ENCODE measurements at places on chromosomes 4 and X. TPM values are rescaled to one million over a fixed set of nuclear protein-coding genes. Genes with fewer than 3 reads are reported as not detected.

INTS6L gene
- total RNA-seq, result 33.1 TPM

TSPAN7 gene
- total RNA-seq, result 47.1 TPM

CENPVL1 gene
- total RNA-seq, result 1.7 TPM

AFM gene
- not detected for total RNA-seq

- no peak for DNase-seq
Observed at GRCh38 chr4:145563293-145563985, 55.7 kb upstream of the MMAA start.

- no peak for DNase-seq
Observed at GRCh38 chr4:140156529-140157171, 2.7 kb upstream of the MAML3 start.

DNA sequence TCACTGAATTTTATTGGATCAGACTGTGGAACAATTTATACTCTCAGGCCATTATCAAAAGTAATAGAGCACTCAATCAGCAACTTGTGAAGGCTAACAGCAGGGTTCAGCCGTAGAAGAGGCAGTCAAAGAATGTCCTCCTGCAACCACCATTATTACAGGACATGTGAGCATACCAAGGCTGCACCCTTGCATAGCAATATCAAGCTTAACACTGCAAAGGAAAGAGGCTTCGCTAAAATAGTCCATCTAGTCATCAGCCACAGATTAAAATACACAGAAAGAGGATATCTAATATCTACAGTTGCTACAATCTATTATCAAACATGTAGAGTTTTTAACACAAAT lies 42.9 kb upstream of the TMPRSS11B start:
- no peak for DNase-seq

DNA sequence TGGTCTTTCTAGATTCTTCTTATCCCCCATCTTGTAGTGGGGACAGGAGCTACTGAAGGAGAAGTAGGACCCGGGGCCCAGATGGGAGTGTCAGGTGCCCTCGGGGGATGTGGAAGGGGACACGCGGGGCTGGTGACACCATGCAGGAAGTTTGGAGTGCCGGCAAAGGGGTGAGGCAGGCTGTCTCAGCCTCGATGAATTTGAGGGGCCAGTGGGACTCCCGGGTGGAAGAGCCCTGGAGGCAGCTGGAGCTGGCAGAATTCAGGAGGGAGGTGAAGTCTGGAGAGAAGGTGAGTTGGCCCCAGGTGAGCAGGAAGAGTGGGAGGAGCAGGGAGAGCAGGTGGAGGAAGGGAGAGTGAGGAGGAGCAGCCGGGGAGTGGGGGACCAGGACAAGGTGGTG lies 101.7 kb downstream of the CPZ start:
- no peak for DNase-seq

- no peak for DNase-seq
Observed at GRCh38 chrX:45811326-45811725, 610.6 kb upstream of the DIPK2B start.

- DNase-seq, result no peak
Observed at GRCh38 chr4:39850727-39851126, 127.0 kb downstream of the PDS5A start.
